ENCODE measurements at places on chromosomes 5 and 9.
A peak's percentile ranks its signal among the peaks of the same experiment; 100 is the strongest.

- no peak for DNase-seq
Measured at GRCh38 chr5:81006947-81007636, 46.9 kb downstream of the RASGRF2 start.

DNA sequence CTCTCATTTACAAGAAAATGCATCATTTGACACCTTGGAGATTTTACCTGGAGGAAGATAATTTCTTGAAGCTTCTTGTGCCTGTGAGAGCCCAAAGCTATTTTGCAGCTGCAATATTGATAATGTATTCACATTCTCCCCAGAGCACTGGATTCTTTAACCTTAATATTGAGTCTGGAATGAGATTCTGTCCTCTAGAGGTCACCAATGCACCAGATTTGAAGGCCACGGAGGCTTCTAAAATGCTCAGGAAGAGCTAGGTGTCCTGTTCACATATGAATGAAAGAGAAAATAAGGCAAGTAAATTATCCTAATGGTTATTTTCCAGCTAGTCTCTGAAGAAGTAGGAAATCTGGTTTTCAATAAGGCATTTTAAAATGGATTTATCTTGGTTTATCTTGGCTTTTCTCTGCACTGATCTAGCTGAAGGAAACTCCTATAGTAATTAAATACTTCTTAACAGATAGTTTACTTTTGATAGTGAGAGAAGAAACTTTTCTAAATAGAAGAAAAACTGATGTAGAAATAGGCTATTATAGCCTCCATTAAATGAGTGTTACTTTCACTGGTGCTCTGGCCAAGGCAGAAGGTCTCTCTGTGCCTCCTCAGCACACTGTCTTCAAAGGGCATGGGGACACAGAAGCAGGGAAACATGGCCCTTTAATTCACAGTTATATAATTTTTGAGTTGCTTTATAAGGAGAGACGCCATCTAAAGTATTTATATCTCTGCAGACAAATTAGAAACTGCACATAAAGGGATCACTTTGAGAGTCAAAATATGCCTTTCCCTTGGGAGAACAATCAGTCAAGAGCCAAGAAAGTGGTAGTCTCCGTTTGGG lies 297.0 kb upstream of the ACTBL2 start:
- no peak for DNase-seq

GRCh38 chr5:54528633-54529209 lies 11.2 kb downstream of the SNX18 start:
- no peak for DNase-seq

GRCh38 chr9:136721339-136722092 lies 9.1 kb downstream of the DIPK1B start:
- DNase-seq: no peak

DNA sequence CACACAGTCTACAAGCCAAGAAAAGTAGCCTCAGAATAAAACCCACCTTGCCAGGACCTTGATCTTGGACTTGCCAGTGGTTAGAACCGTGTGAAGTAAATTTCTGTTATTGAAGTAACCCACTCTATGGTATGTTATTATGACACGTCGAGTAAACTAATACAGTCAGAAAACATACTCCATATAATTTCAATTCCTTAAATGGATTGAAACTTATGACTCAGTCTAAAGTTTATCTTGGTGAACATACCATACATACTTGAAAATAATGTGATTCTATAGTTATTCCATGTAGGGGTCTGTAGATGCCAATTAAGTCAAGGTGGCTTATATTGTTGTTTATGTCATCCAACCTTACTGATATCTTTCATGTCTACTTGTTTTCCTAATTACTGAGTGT lies 950.7 kb downstream of the TLE4 start:
- DNase-seq: no peak

DNA sequence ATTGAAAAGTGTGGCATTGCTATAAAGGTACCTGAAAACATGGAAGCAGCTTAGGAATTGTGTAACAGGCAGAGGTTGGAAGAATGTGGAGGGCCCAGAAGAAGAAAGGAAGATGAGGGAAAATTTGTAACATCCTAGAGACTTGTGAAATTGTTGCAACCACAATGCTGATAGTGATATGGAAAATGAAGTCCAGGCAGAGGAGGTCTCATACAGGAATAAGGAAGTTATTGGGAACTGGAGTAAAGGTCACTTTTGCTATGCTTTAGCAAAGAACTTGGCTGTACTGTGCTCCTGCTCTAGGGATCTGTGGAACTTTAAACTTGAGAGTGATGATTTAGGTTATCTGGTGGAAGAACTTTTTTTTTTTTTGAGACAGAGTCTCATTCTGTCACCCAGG lies 43.5 kb downstream of the PTPDC1 start:
- no peak for DNase-seq

GRCh38 chr5:162268694-162269481 lies 201.3 kb downstream of the GABRG2 start:
- DNase-seq: no peak

- no peak for DNase-seq
Measured at GRCh38 chr9:28197653-28198052, 624.4 kb upstream of the C9orf72 start.

GRCh38 chr5:156444753-156445291 lies 117.9 kb downstream of the SGCD start:
- DNase-seq: no peak

GRCh38 chr9:68584189-68585033 lies 43.7 kb upstream of the TMEM252 start:
- DNase-seq: peak; percentile 10

DNA sequence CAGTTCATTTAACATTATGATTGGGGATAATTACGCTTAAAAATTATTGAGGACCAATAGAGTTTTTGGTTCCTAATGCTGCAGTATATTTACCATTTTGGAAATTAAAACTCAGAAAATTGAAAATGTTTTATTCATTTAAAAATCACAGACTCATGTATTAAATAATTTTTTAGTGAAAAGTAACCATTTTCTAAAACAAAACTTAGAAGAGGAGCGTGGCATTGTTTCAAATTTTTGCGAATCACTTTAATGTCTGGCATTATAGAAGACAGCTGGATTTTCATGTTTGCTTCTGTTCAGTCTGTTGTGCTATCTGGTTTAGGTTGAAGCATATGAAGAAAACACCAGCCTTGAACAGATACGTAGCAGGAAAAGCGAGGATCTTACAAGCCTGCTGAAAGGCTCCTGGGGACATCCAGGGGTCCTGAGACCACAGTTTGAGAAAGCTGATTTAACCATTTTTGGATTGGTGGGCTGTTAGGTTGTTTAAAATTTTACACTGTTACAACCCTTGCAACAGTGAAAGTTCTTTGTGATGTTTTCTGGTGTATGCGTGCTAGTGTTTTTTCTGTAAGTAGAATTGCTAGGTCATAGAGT lies 1.6 kb downstream of the ZFYVE16 start:
- no peak for DNase-seq

GRCh38 chr5:113427871-113428574 lies 6.8 kb downstream of the TSSK1B start:
- DNase-seq: no peak

DNA sequence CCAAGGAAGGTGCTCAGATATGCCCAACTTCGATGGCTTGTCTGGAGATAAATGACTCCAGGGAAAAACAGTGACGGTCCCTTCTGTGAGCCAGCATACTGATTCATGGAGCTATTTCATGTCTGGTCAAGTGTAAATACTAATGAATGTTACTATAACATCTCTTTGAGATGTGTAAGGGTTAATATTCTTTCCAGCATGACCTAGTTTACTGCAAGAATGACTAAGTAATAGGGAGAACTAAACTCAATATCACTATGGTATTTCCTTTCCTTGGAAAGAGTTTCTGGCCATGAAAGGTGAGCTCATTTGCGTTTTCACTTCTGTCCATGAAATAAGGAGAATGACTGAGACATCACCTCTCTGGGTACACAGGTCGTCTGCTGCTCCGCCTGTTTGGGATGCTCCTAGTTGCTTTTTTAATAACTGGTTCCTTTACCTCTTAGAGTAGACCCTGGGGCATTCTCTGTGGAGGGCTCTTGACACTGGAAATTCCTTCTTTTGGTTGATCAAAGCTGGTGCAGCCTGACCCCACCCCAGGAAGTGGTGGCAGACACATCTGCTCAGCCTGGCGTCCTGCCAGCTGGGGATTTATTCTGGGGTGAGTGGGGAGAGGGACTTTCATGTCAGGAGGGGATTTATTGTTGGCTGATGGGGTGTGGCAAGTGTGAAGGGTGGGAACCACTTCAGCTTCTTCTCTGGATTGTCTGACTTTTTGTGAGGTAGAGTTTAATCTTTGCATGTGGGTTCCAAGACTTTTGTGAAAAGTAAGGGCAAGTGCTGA lies 250.0 kb upstream of the MPDZ start:
- no peak for DNase-seq

DNA sequence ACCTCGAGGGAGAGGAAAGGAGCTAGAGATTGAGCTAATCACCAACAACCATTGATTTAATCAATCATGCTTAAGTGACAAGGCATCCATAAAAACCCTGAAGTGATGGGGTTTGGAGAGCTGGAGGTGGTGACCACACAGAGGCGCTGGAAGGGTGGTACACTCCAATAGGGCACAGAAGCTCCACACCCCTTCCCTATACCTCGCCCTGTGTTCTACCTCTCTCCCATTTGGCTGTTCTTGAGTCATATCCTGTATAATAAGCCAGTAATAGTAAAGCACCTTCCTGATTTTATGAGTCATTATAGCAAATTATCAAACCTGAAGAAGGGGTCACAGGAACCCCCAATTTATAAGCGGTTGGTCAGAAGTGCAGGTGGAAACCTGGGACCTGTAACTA lies 18.3 kb downstream of the ACTL7B start:
- DNase-seq: no peak

Data from GOT3 (cell line).